ENCODE measurements at places on chromosomes 4 and X.

- no peak for DNase-seq
Measured at GRCh38 chrX:130885996-130886395, 17.0 kb downstream of the ENOX2 start.

DNA sequence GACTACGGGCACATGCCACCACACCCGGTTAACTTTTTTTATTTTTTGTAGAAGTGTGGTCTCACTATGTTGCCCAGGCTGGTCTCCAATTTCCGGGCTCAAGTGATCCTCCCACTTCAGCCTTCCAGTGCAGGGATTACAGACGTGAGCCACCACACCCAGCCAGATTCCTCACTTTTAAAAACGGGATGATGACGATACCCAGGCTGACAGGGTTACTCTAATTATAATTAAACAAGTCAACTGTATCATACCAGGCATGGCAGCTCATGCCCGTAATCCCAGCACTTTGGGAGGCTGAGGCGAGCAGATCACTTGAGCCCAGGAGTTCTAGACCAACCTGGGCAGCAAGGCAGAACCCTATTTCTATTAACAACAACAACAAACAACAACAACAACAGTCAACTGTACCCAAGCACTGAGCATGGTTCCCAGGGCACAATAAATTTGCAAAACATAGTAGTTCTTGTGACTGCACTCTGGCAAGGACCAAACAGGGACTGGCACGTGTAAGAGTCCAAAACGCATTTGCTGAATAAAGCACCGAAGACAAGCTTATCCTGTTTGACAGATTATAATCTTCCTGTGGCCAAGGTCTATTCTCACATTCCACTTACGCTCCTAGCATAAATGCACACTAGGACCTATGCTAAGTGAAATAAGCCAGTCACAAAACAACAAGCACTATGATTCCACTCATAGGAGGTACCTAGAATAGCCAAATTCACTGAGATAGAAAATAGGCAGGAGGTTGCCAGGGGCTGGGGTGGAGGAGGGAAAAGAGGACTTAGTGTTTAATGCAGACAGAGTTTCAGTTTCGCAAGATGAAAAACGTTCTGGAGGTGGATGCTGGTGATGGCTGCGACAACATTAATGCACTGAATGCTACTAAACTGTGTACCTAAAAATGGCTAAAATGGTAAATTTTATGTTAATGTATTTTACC is 77.5 kb downstream of the IRF2 start:
- DNase-seq = no peak

DNA sequence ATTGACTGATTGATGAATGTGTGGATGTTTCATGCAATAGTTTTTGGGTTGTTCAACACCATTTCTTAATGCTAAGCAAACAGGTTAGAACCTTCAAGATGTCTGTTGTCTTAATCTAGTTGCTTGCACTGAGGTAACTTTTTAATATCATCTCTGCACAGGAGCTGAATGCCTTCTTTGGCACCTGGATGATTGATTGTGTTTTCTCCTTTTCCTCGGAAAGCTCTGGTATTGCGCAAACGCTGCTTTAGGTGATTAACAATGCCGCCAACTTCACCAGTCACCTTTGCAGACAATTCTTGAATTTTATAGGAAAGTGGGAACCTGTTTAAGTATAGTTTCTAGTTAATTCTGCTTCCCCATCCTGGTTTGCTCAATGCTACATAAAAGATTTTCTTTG is 48.2 kb downstream of the RTL9 start:
- DNase-seq = no peak

DNA sequence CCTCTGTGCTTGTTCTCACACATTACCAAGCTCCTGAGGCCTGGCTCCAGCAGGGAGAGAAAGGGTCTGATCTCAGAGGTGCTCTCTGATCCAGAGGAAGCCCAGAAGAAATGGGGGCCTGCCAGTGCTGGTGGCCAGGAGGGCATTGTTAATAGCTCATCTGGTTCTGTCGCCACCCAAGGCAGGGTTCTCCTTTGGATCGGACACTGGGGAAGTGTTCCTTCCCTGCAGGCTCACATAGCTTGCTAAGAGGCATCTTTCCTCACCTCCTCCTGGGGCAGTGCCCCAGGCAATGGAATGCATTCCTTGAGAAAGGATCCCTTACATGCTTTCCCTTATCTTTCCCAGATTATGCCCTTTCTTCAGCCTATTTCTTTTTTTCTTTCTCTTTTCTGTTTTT is 53.8 kb downstream of the RBM47 start:
- no peak for DNase-seq

- no peak for DNase-seq
Measured at GRCh38 chr4:74223801-74224200, 65.9 kb downstream of the MTHFD2L start.

GRCh38 chr4:71862315-71862714 is 78.4 kb upstream of the GC start:
- DNase-seq = no peak

GRCh38 chr4:154507156-154507555 is 15.6 kb upstream of the DCHS2 start:
- no peak for DNase-seq

DNA sequence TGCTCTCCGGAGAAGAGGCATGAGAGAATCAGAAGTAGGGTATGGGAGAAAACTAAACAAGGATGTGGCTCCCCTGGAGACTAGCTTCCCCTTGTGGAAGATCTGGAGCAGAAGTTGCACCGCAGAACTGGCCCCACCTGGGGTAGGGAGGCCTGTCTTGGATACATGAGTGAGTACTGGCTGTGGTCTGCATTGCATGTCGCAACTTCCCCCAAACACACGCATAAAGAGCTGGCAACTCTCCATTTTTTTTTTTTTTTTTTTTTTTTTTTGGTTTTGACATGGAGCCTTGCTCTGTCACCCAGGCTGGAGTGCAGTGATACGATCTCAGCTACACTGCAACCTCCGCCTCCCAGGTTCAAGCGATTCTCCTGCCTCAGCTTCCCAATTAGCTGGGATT is 119.9 kb downstream of the EGF start:
- no peak for DNase-seq

- DNase-seq = no peak
Measured at GRCh38 chrX:39764441-39764914, 333.3 kb downstream of the BCOR start.

DNA sequence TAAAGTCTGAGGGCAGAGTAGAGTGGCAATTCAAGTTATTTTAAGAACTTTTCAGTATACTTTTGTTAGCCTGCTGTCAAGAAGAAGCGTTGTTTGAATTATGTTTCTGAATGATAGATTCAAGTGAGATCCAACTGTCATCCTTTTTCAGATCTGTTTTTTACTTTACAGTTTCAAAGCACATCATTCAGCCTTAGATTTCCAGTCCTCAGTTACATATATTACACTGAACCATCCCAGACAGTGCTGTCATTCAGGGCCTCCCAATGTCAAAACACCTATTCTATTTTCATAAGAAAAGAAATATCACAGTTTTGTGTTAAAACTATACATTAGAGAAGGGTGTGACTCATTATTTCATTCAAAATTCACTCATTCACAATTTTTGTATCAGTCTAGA is 856.9 kb downstream of the ADGRL3 start:
- no peak for DNase-seq

- DNase-seq = no peak
Measured at GRCh38 chr4:83231620-83232076, 53.0 kb downstream of the COQ2 start.

DNA sequence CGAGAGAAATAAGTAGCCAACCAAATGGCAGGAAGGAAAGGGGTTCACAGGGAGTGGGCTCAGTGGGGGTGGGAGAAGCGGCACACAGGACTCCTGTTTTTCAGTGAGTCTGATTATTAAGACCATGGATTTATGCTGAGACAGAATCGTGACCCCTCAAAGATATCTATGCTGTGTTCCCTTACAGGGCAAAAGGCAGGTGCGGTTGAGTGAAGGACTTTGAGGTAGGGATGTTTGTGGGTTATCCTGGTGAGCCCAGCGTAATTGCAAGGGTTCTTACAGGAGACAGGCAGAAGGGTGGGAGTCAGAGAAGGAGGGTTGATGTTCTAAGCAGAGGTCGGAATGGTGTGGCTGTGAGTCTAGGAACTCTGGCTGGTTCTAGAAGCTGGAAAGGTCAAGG is 73.0 kb downstream of the EVC start:
- no peak for DNase-seq

DNA sequence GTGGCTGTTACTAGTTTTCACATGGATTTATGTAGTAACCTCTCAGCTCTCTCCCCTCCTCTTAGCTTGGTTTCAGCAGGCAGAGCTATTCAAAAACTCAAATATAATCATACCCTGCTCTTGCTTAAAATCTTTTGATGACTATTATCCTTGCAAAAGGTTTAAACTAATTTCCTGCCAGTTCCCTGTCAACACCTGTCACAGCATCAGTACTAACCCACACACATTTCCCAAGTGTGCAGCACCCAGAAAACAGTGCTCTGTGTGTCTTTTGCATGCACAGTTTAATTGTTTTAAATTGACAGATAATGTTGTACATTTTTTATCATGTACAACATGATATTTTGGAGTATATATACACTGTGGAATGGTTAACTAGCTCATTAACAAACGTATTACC is 202.0 kb downstream of the PAPSS1 start:
- DNase-seq = no peak

DNA sequence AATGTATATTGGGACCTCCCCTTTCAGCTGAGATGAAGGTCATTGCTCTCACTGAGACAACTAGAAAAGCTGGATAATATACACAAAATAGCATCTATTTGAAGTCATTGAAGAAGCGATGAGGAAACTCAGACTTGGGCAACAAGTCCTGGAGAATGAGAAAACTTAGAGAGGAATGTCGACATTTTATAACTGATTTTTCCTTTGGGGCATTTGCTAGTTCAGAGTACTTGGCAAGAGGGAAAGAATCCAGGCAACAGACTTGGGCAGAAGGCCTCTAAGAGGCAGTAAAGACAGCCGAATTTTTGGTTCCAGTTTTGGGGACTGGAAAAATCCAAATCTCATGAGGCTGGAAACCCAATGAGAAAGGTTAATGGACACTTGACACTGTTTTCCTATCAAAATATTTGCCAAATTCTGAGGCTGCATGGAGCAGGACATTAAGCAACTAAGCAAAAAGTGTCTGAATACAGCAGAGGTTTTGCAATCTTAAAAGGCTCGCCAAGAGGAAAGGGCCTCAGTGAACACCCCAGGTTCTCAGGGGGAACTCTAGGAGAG is 21.0 kb upstream of the ANXA5 start:
- no peak for DNase-seq

- no peak for DNase-seq
Measured at GRCh38 chrX:41240509-41240908, 93.5 kb upstream of the DDX3X start.

DNA sequence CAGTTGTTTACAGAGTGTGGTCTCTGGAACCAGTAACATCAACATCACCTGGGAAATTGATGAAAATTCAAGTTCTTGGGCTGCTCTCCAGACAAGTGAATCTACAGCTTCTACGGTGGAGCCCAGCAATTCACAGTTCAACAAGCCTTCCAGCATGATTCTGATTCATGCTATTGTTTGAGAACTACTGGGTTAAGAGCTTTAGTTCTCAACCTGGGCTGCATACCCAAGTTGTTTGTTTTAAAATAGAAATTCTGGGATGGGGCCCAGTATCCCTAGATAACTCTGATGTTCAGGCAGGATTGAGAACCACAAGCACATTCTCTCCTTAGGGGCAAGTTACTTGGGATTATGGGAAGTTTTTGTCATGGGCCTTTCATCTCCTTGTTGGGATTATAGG is 37.9 kb upstream of the PGK1 start:
- no peak for DNase-seq

DNA sequence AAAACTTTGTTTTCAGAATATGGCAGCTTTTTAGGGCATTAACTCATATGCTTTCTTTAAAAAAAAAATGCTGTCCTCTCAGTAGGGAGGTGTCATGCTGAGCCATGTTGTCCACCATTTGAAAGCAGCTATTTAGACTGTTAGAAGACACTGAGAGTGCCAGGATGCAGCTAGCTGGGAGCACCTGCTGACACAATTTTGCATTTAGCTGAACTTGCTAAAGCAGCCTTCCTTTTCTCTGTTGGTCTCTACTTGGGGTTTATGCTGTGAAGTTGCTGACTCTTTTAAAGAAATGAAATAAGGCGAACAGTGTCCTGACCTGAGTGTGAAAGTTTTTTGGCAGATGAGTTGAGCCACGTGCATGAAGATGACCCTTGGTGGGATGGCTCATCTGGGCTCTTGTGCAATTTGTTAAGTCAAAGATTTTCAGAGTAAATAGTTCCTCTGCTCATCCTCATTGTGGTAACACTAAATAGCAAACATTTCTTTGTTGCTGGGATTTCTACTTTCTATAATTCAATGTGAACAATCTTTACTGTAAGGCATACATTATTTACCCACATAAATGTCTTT is 64.5 kb downstream of the CDS1 start:
- DNase-seq = no peak

GRCh38 chr4:107862658-107863057 is 37.9 kb downstream of the SGMS2 start:
- DNase-seq = no peak

- DNase-seq = no peak
Measured at GRCh38 chr4:31702326-31702725, 982.2 kb downstream of the PCDH7 start.

DNA sequence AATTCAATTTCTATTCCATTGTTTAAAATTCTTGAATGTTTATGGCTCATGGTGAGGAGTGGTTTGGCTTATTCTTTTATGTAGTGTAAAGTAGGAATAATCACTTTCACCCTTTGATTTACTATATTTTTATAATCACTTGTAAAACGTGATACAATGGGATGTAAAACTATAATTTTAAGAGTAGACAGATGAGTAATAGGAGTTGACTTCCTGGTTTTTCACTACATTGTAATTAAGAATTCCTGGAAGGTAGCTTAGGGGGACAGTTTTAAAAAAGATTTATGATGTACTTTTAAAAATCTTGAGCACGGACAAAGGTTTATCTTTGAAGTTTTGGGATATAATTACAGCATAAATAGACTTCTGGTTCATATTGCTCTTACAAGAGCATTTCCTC is 65.3 kb downstream of the PDGFC start:
- DNase-seq = no peak

- no peak for DNase-seq
Measured at GRCh38 chr4:123587983-123588494, 191.4 kb downstream of the SPRY1 start.

GRCh38 chr4:169153481-169154087 is 117.2 kb downstream of the SH3RF1 start:
- no peak for DNase-seq

DNA sequence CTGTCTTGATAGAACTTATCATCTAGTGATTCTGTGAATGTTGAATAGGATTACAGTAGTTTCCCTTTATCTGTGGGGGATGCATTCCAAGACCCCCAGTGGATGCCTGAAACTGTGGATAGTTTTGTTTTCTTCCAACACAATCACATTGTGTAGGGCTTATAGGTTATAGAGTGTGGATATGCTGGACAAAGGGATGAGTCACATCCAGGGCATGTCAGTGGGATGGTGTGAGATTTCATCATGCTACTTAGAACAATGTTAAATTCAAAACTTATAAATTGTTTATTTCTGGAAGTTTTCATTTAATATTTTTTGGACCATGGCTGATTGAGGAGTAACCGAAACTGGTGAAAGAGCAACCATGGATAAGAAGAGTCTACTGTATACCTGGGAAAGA is 432.3 kb upstream of the ATOH1 start:
- DNase-seq = no peak

- DNase-seq = no peak
Measured at GRCh38 chr4:101762025-101762424, 28.5 kb upstream of the BANK1 start.

- no peak for DNase-seq
Measured at GRCh38 chr4:38523524-38524448, 140.2 kb upstream of the KLF3 start.
